Stimulated activated CD4-positive, alpha-beta T cell treated with anti-CD3 and anti-CD28 coated beads, Interleukin-12 subunit alpha, Interleukin-12 subunit beta, amount 100 ng/mL, for 48 hours (primary cell): ENCODE measurements at places on chromosomes 1 and 21.
A peak's percentile ranks its signal among the peaks of the same experiment; 100 is the strongest.

DNA sequence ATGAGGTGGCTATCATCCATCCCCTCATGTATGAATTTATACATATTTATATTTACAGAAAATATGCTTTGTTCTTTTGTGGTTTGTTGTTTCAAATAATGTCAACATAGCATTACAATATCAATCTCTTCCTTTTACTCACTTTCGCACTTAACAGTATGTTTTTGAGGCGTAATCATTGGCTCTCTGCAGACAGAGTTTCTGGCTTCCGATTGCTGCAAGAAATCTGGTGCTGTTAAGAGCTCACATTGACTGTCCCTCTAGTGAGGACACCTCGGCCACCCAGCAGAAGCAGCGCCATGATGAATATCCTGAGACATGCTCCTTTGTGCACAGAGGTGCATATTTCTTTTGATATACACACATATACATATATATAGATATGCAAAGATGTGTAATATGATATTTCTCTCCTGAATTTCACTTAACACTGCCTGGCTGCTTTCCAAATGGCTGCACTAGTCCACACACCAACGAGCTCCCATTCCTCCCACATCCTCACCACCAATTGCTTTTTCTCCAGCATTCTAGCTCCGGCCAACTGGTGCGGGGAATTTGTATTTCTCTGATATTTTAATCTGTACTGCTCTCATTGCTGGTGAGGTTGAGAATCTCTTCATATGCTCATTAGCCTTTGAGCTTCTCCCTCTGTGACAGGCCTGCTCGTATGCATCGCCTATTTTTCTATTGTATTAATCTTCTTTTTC lies 248.4 kb downstream of the SIPA1L2 start:
- no peak for DNase-seq

DNA sequence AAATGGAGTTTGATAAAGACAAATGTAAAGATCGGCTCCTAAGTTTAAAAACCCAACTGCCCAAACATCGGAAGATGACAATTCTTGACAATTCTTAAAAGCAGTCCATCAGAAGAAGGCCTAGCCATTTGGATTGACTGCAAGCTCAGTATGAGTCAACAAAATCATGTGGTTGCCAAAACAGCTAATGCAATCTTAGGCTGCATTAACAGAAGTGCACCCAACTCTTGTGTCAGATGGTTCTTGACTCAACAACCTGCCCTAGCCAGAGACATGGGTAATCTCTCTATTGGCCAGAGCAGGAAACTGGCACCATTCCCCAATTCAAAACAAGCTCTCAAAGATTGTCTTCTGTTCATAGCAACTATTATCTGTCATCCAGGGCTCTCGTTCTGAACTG lies 9.9 kb upstream of the NCF2 start:
- no peak for DNase-seq

DNA sequence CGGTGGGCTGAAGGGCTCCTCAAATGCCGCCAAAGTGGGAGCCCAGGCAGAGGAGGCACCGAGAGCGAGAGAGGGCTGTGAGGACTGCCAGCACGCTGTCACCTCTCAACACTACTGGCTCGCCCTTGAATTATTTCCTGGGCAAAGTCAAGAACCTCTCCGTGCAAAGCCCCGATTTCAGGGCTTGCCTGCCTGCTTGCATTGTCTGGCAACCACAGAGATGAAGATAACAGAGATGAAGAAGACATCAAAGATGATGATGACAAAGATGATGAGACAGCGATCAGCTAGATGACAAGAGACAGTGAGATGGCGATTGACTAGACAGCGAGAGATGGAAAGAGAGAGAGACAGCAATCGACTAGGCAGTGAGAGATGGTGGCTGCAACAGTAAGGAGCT lies 976.5 kb downstream of the ADGRL2 start:
- no peak for DNase-seq

GRCh38 chr1:25735956-25736529 lies 64.0 kb upstream of the SELENON start:
- no peak for DNase-seq

- no peak for DNase-seq
These were observed 554.6 kb downstream of the SMYD3 start for GRCh38 chr1:245952383-245953026.

DNA sequence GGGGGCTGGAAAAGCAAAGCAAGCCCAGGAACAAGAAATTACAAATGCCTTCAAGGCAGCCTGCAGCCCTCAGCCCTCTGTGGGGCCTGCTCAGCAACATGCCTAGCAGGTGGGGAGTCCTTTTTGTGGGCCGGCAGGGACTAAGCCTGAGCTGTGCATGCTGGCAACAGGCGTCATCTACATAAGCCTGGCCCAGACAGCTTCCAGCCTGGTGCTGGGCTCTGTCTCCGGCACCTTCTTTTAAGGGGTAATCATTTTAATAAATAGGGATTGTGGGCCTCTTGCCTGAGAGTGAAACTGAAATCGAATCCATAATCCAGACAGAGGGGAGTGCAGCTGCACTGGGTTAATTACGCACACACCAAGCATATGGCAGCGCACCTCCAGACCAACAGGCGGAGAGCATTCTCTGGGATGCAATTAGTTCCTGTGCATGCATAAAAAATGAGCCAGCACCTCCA lies 96.6 kb downstream of the DDX20 start:
- DNase-seq: no peak

- DNase-seq: no peak
These were observed 166.3 kb upstream of the NR5A2 start for GRCh38 chr1:199861020-199861795.

GRCh38 chr1:176315519-176316220 lies 108.6 kb upstream of the COP1 start:
- DNase-seq: no peak

- DNase-seq: no peak
These were observed 34.8 kb downstream of the KCNAB2 start for GRCh38 chr1:6080469-6080868.

DNA sequence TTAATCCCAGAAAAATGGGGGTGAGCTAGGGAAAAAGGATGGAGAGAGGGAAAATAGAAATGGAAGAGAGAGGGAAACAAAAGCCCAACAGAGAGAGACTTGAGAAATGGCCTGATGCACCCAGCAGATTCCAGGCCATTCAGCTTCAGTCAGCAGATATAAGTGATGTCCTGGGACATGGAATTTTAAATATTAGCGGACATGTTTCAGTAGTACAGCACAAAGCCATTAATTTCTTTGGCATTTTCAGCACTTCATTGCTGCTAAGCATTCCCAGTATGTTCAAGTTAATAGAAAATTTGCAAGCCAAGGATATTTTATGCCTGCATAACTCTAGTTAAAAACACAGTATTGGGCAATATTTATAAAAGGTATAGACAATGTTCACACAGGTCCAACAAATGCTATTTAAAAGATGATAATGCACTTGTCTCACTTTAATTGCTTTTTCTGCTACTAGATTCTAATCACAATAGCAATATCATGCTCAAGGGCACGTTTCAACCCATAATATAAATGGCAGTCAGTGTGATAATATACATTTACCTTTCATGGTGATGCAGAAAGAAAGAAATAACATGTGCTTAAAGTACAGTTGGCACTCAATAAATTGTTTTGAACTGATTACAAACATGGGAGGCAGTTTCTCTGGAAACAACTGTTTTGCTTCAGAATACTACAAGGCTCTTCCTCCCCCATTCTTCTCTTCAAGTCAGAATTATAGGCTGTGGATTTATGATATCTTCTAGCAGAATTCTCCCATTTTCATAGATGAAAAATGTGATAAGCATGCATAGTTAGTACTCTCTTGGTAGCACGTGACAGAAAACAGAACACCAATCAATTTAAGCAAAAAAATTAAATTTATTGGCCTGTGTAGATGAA lies 108.1 kb upstream of the MAGI3 start:
- no peak for DNase-seq

DNA sequence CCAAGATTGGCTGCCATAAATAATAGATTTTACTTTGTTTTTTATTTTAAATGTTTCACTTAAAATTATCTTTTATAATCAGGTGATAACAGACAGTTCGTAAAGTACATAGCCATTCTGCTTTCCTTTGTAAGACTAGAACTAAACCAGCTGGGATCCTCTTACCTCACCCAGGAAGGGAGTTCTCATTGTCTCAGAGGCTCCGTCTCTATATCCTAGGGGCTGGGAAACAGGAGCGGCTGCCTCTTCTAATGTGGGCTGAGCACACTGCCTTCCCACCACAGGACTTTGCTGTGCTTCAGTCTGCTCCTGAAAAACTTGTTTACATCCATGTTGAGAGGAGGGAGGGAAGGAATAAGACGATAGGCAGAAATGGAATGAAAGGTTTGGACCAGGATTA lies 45.6 kb upstream of the PGD start:
- no peak for DNase-seq

GRCh38 chr1:235597867-235598553 lies 51.6 kb downstream of the GNG4 start:
- no peak for DNase-seq

DNA sequence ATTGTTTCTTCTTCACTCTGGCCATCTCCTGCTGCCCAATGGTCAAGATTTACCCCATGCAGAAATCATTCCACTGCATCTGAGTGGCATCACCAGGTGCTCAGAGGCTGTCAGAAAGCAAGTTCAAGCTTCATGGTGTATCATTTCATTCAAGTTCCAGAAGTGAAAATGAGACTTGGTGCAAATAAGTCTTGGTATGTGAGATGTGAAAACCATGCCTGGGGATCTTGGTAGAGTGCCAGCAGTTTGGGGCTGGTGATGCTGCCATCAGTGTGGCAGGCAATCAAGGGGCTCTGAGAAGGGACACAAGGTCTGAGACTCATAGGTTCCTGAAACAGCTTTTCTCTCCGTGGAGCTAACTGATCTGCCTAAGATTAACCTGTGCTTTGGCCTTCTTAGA lies 52.0 kb downstream of the CD2 start:
- DNase-seq: peak; percentile 78

DNA sequence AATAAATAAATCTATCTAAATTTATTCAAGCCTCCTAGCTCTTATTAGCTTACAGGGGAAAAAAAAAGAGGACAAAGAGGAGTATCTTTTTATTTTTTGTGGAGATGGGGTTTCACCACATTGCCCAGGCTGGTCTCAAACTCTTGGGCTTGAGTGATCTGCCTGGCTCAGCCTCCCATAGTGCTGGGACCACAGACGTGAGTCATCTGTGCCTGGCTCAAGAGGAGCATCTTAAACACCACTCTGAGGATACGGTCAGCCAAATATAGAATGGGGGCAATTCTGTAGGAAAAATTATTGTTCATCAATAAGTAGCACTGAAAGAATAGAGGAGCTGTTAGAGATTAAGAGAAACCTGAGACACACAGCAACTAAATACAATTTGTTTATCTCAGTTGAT lies 24.1 kb downstream of the SLC45A3 start:
- no peak for DNase-seq

DNA sequence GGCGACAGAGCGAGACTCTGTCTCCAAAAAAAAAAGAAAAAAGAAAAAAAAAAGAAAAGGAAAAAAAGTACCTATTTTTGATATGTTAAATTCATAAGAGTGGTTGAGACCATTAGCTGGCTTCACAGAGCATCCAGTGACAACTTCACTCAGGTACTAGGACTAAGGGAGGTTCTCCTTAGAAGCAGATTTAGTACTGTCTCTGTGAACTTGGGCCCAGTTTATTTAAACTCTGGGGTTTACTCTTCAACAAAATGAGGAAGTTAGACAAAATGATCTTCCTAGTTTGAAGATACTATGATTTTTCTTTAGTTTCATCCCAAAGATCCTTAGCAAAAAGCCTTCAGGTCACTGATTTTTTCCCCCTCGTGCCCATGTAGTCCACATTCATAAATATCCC lies 21.2 kb downstream of the MACO1 start:
- DNase-seq: no peak

DNA sequence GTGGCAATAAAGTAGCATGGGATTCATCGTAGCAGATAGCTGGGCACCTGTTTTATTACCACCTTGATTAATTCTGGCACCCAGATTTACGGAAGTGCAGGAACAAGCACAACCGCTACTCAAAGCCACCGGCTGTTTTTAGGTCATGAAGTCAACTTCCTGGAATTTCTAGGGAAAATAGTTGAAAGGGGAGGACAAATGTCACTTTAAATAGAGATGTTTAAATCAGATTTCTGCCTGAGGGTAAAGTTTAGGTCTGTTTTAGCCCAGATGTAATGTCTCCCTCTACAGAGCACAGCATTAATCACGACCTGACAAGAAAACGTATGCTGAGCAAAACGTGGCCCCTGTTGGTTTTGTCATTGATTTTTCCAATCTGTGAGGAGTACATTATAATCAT lies 8.0 kb downstream of the ADGRL2 start:
- DNase-seq: no peak

GRCh38 chr21:42474043-42474831 lies 21.8 kb downstream of the RSPH1 start:
- no peak for DNase-seq
